ENCODE measurements at places on chromosomes 7 and 10.

GRCh38 chr7:150715293-150715692 lies 1.1 kb upstream of the GIMAP1 start:
- DNase-seq, result peak; percentile 35

- no peak for DNase-seq
Observed at GRCh38 chr7:94333810-94334209, 60.9 kb upstream of the COL1A2 start.

DNA sequence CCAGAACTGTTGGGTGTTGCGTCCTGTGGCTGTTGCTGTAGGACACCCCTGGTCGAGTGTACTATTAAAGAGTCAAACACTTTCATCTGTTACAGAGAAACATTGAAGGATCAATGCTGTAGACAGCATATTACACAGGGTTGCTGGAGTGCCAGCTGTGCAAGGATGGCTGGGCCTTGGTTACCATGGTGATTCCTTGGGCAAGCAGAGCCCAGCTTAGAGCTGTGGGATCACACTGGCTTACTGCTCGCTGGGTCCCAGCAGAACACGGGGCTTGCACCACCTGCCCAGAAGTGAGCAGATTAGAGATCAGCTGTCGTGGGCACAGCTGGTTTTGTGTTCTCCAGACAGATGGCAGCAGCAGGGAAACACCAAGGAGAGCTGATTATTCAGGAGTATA lies 76.0 kb downstream of the GPR141 start:
- DNase-seq, result no peak

DNA sequence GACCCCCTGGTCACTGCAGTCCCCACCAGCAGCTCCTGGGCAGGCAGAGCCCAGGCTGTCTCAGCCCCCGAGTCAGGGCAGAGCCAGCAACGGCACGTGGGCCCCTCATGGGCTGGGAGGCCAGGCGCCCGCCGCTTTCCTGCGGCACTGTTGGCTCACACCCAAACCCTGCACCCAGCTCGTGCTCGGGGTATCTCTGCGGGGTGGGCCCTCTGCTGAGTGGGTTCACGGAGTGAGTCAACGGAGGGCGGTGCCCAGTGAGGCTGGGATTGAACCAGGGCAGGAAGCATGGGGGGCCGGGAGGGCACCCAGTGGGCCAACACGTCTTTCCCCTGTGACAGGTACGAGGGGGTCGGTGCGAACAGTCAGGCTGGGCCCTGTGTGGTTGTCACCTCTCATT lies 28.9 kb downstream of the ADAP1 start:
- DNase-seq, result peak; percentile 77

DNA sequence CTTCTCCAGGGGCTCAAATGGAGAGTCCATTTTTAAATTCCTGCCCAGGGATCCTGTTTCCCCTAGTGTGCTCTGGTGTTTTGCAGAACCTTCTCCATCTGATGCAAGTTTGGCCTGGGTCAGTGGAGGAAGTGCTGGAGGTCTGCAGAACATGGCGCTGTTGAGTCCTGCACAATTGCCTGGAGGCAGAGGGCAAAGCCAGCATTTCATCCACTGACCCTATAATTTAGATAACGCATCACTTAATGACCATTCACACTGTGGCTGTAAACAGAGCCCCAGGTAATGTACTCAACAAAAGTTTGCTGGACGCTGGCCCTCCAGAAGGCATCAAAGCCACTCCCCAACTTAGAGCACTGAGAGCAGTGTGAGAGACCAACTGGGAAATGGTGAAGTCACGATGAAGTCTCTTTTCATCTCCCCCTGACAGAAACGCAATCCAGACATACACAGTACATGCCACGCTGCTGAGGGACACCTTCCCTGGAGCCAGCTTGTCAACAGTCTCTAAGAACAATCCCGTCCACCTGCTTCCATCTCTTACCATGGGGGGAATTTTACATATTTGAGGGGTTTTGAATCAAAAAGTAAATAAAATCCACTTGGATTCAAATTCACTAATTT lies 13.4 kb downstream of the C10orf71 start:
- no peak for DNase-seq

GRCh38 chr7:30906014-30906413 lies 5.6 kb upstream of the AQP1 start:
- DNase-seq, result no peak

GRCh38 chr7:157348548-157348947 lies 11.7 kb downstream of the DNAJB6 start:
- no peak for DNase-seq

GRCh38 chr10:110244550-110244949 lies 37.1 kb downstream of the MXI1 start:
- no peak for DNase-seq

- DNase-seq, result no peak
Observed at GRCh38 chr10:112677689-112678088, 230.7 kb downstream of the VTI1A start.

- DNase-seq, result no peak
Observed at GRCh38 chr10:81405399-81405798, 469.6 kb upstream of the NRG3 start.

DNA sequence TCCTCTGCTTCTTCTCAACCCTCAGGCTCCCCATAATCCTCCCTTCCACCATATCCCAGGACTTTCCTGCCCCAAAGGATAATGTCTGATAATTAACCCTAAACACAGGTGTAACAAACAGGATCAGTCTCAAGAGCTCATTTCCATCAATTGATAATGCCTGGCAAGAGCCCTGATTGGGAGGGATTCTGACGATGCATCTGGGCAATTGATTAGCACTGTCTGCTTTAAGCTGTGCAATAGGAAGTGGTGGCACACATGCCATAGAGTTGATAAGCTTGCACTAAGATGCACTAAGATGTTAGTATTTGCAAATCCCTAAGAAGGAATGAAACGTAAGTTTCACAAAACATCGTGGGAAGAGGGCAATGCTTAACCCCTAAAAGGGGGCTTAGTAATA lies 27.4 kb upstream of the EGR2 start:
- no peak for DNase-seq

DNA sequence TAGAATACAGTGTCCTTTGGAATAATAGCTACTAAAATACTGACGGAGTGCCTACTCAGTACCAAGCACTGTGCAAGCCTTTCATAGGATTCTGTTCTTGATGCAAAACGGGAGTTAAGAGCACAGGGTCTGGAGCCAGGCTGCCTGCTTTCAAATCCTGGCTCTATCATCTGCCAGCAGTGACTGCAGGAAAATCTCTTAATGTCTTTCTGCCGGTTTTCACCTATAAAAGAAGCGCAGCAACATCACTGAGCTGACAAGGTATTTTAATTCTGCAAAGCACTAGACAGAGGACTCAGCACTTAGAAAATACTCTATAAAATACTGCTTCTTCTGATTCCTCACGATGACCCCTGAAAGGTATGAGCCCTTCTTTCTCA lies 659 bp downstream of the FIGNL1 start:
- DNase-seq, result no peak

DNA sequence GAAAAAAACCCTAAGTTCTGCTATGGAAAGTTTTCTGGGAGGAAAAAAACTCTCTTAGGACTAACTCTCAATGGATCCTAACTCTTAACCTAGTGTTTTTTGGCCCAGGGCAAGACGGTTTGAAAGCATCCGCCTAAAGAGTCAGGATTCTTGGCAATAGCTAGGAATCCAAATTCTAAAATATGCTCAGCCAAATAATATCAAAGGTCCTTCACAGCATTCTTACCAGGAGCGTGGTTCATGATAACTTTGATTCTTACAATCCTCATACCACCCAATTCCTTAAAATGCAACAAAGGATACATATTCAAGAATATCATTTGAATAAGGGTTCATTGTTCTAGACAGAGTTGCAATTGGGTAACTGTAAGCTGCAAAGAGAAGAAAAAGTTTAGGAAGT lies 21.3 kb downstream of the CPA1 start:
- no peak for DNase-seq

DNA sequence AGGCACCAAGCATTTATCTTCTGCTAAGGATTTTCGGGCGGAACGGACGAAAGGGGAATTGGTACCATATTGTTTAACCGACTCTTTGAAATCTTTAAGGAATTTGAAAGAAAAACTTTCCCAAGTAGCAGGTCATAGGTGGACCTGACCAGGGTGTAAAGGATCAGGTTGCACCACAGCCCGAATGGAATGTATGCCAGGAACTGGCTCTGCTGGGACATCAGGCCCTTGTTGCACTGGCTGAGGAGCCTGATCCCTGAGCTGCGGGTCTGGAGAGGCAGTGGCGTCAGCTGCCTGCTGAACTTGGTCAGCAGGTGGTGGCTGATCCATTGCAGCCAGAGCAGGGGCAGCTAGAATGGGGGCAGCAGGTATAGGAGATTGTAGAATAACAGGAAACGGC lies 41.4 kb upstream of the AKR1C2 start:
- DNase-seq, result no peak

GRCh38 chr10:50508315-50509051 lies 115.3 kb downstream of the SGMS1 start:
- peak; percentile 58 for DNase-seq

Measured in CD4-positive, alpha-beta T cell treated with Interleukin-15 for 4 hours (primary cell).